Naive thymus-derived CD8-positive, alpha-beta T cell (primary cell): ENCODE measurements at places on chromosomes 3 and 15.

DNA sequence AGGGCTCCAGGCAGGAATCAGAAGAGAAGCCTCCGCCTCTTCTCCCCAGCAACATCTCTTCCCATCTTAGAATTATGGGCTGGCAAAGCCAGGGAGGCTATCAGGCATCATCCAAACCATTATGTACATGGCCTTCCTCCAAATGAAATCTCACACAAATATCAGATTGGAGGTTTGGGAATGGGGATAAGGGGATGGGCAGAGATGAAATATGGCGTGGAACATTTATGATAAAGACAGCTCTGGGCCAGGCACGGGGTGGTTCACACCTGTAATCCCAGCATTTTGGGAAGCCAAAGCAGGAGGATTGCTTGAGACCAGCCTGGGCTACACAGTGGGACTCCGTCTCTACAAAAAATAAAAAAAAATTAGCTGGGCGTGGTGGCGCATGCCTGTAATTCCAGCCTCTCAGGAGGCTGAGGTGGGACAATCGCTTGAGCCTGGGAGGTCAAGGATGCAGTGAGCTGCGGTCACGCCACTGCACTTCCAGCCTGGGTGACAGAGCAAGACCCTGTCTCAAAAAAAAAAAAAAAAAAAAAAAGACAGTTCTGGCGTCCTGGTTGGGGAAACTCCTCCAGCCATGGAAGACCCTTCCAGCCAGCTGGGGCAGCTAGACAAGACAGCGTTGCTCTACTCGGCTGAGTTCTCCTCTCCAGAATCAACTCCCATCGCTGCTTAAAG, 36.6 kb downstream of the CPN2 start:
- DNase-seq: no peak

DNA sequence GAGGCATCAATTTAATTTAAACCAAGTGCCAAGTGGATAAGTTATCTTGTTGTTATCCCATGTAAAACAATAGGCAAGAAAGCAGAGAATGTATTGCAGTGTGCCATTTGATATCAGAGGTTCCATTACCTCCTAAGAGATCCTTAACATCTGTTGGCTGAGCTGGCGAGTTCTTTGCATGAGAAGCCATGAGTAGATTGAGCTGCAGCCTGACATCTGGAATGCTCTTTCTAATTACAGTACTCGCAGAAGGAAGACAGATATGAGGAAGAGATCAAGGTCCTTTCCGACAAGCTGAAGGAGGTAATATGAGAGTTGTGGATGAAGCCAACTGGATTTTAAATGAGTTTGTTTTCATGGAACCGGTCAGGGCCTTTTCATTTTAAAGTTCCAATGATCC, 19.4 kb downstream of the TPM1 start:
- no peak for DNase-seq

DNA sequence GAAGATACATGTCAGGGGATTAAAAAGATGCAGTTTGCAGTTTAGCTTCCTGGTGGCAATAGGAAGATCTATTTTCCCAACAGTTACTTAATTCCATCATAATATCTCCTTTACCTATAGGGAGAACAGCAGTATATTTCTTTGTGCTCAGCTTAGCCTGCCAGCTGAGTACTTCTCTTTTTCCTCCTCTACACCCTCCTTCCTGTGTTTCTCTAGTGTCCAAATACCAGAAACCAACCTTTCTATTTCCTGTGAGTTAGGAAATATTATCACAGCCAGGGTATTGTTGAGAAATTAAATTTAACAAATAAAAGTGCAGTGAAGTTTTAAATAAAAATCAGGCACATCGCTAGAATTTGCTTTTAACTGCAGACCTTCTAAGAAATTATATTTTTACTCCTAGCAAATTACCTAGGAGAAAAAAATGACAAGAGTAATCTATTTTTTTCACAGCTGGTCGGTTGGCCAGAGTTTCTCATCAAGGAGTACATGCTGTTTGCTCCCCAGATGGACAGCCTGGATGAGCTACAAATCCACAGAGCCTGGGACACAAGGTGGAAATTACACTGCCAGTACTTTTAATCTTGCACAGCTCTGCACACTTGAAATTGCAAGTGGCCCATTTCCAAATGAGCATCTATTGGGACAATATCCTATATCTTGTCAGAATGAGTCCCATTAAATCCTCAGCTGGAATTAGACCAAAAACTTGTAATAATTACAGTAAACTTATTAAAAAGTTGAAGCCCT, 185.2 kb upstream of the CFAP20DC start:
- DNase-seq: no peak

- DNase-seq: no peak
Measured at GRCh38 chr3:31823184-31823583, 157.9 kb downstream of the OSBPL10 start.

GRCh38 chr15:48331796-48332641, 790 bp downstream of the DUT start:
- peak; percentile 58 for DNase-seq

DNA sequence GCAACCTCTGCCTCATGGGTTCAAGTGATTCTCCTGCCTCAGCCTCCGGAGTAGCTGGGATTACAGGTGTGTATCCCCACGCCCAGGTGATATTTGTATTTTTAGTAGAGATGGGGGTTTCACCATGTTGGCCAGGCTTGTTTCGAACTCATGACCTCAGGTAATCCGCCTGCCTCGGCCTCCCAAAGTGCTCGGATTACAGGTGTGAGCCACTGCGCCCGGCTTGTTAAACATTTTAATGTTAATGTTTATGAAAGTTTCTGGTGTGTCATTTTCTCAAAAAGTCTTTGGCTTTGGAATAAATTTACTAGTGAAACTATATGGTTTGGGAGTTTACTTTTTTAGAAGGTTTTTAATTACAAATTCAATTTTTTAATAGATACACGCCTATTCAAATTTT, 698.8 kb downstream of the MECOM start:
- no peak for DNase-seq

DNA sequence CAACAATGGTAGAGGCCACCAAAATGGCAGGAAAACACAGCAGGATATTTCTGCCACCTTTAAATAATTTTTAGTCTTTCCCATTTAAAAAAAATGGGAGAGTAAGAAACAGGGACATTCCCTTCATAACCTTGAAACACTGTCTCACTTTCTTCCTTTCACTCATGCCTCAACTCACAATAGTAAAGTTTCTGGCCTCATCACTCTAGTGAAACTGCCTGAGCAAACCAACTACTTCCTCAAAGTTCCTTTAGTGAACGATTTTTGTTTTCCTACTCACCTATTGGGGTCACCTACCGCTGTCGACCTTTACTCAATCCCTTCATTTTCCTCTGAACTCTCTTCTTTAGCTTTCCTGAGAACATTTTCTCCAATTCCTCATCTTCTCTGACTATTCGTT, 33.0 kb downstream of the SHC4 start:
- DNase-seq: no peak

DNA sequence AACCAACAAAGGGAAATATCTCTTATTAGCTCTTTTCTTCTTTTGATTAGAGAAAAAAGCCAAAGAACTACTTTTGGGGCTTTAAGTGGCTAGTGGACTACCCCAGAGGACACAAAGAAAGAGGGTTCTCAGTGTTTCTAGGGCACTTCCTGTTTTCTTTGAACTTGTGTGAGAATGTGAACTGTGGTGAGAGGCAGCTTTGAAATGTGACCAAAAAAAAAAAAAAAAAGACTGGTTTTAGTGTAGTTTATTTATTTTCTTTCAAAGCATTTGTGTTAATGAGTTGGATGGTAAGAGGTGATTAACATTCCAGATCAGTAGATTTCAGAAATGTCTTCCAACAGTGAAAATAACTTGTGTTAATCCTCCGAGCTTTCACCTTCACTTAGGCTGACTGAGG, 32.4 kb downstream of the SELENOT start:
- no peak for DNase-seq

GRCh38 chr3:103112273-103112672, 677.5 kb downstream of the ZPLD1 start:
- no peak for DNase-seq

DNA sequence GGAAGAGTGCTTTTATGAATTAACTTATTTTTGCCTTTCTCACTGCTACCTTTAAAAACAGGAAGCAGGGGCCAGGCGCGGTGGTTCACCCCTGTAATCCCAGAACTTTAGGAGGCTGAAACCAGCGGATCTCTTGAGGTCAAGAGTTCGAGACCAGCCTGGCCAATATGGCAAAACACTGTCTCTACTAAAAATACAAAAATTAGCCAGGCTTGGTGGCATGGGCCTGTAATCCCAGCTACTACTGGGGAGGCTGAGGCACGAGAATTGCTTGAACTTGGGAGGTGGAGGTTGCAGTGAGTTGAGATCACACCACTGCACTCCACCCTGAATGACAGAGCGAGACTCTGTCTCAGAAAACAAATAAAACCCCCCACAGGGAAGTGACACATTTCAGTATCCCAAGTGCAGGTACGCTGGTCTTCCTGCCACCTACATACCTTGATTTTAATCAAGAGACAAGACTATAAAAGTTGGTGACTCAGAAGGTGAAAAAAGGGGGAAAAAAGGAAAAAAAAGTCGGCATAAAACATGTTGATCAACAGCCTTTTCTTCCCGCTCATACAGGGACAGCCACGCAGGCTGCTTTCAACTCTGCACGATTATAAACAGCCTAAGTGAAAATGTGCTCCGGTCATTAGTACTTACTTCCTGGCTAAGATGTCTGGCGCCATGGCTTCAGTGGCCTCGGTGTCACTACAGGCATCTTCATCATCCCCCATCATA, 18.8 kb downstream of the PPP1R2 start:
- no peak for DNase-seq

DNA sequence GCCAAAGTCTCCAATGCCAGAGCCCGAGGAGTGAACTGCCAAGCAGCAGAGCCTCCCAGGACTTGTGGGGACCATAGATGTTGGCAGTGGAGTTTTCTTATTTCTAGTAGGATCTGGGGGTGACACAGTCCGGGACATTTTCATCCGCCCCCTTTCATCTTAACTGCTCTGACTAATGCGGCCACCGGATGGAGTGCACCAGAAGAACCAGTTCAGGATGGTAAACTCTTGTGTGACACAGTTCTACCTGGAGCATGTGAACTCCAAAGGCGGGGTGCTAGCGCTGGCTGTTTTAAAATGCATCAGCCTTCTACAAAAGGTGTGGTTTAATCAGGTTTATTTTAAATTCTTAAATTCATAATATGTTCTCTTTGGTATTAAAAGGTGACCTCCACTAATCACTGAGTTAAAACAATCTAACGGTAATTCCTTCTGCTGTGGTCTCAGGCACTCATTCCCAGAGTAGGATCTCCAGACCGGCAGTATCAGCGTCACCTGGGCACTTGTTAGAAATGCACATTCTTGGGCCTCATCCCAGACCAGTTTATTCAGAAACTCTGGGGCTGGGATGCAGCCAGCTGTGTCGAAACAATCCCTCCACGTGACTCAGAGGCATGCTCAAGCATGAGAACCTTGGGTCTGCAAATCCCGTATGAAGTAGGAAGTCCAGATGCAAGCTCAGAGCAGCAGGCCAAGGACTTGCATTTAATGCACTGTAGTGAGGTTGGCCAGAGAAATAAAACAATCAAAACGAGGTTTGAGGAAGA, 105.5 kb downstream of the GABRB3 start:
- no peak for DNase-seq

GRCh38 chr3:134797057-134797740, 2.1 kb downstream of the EPHB1 start:
- no peak for DNase-seq

DNA sequence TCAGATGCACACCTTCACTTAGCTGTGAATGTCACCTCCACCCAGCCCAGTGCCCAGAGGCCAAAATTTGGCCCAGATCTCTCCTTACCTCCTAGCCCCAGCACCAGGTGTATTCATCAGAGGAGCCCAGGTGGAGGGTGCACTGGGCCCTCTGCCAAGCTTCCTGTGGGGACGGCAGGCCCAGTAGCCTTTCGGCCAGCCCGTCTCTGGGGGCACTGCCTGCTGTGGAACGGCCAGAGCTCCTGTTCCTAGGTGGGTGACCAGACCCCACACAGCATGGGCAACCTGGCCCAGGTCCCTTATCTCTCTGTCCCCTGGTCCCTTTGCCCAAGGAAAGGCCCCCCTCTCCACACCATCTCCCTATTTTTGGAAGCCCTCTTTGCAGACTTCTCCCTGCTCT, 67.8 kb downstream of the AAGAB start:
- DNase-seq: no peak

DNA sequence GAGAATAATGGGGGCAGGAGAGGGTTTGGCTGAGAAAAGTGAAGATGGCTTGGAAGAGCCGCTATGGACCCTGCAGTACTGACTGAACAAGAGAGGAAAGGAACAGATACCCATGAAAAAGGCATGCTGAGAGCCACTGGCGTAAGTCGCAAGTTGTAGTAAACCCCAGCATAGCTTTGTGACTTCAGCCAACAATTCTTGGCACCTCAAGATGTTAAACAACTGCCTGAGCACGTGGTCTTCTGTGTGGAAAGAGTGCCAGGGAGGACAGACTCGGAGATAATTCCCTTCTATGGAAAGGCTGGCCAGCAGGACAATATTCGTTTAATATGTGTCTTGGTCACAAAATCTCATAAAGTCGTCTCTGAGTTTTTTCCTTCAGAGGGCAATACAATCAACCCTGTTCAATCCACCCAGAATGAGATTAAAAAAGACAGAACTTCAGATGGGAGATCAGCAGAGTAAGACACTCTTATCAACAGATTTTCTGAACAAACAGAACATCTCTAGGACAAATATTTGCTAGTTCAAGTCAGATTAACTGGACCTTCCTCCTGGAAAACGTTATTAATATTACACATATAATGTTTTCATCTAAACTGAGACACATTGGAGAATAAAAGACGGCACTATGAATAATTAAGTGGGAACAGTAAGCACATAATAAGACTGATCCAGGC, 49.2 kb downstream of the NEK10 start:
- no peak for DNase-seq

- DNase-seq: no peak
Measured at GRCh38 chr15:51856714-51857380, 27.4 kb downstream of the TMOD3 start.
